ENCODE measurements at places on chromosomes 16 and 17.

DNA sequence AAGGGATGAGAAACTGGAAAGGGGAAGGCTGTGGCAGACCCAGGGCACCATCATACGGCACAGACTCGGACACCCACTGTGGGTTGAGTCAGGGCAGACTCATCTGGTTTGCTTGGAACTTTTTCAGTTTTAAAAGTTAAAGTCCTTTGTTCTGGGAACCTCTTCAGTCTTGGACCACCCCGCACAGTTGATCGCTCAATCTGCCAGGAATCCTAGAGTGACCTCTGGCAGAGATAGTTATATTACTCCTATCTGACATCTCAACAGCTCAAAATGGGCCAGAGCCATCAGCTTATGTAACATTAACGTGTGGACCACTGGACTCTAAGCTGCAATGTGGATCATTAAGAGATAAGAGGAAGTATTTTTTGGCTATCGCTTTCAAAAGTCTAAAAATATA is 164.3 kb downstream of the ABCA8 start:
- DNase-seq: no peak

- DNase-seq: no peak
Observed at GRCh38 chr17:60039847-60040442, 38.8 kb downstream of the HEATR6 start.

- peak; percentile 24 for DNase-seq
Observed at GRCh38 chr17:80263253-80264204, 2.9 kb downstream of the RNF213 start.

DNA sequence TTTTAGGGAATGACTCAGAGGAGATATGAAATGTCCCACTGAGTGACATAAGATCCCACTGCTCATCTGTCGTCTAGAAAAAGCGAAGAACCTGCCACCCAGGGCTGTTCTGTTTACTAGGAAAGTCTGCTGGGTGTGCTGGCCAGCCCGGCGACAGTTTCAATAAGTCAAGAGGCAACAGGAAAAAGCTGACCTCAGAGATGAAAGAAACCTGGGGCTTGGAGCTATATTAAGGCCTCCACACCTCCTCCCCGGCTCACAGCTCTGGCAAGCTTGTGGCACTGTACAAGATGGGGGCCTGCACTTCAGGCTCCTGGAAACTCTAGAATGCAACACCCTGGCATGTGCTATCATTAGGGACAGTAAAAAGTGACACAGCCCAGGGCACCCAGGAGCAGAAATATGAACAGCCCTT is 10.6 kb downstream of the ZFHX3 start:
- no peak for DNase-seq

DNA sequence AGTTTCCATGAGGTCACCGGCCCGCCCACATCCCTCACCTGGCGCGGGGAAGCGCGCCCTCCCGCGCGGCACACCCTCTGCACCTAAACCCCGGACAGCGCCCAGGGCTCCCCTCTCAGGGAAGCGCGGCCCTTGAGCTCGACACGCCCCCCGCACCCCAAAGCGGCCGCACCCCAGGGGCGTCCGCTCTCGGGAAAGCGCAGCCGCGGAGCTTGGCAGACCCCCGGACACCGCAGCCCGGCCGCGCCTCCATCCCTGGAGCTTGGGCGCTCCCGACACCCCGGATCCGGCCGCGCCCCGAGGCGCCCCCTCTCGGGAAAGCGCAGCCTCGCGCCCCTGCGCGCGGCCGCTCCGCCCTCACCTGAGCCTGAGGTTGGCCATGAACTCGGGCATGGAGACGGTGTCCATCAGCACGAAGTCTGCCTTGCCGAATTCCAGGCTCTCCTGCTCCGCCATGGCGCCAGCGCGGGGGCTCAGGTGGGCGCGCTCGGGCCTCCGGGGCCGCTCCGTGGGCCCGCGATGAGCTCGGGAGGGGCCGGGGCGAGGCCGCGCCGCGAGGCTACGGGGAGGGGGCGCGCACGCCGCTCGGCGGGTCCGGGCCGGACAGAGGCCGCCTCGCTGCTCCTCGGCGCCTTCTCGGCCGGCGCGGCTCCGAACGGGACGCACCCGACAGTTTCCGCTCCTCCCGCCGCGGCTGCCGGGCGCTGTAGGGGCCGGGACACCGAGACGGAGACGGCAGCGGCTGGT is at the start of gene MYO1D:
TSS of gene MYO1D (minus strand) at position 708 of the 747 bp plus-strand sequence. CDS start at position 456, 252 bp downstream.
- peak; percentile 52 for DNase-seq

DNA sequence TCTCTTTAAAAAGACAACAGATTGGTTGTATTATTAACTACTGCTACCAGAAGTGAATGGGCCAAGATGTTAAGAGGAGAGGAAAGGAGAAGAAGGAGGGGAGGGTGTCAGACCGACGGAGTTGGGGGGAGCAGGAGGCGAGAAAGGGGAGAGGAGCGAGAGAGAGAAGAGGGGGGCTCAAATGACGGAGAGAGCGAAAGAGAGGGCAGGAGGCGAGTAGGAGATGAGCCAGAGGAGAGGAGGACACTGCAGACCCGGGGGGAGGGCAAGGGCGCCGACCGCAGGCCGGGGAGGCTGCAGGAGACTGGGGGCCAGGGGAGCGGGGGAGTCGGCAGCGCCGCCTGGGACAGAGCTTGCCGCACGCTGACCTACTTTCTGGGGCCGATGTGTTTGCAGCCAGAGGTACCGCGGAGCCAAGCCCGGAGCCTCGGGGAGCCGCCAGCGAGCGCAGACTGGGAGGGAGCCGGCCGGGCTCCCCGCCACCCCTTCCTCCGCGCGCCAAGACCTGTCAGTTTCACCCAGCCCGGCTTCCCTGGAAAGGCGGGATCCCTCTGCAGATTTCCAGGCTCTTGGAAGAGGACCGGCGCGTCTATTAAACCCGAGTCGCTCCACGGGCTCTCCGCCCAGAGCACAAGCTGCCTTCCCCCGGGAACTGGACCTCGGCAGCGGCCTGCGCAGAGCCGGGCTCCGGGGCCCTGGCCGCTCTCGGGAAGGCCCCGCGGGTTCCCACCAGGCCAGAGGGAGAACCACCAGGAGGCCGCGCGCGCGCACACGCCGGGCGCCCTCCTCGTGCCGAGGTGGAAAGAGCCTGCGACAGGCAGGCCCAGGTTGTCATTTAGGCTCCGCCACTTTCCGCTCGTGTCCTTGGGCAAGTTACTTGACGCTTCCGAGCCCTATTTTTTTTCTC is 74.6 kb downstream of the CMC2 start:
- peak; percentile 31 for DNase-seq

DNA sequence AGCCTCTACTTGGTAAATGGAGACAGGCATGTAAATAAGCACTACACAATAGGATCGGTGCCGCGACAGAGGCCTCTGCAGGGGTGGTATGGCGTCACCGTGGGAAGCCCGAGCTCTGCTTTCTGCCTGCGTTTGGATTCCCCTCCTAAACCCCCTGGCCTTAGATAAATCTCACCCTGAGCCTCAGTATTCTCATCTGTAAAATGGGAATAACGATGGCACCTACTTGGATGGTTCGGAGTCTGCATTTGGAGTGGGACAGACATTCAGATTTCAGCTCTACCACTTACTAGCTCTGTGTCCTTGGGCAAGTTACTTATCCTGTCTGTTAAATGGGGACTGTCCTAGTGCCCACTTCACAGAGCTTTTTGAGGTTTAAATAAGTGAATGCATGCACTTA is 42.8 kb upstream of the TNRC6A start:
- DNase-seq: no peak

DNA sequence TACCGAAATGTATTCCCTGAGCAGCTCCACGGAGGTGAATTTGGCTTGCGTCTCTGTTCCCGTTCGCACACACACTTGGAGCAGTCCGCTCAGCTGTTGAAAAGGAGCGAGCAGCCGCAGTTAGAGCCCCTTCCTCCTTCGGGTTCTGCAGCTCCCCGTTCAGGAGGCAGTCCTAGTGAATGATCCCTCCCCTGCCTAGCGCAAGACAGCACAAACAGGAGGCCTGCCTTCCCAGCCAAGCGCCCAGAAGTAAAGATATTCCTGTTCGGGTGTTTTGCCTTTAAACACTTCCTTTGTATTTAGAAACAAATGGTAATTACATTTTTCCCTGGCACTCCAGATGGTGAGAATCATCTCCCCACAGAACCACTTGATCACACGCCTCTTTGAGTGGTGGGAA is 64.7 kb downstream of the ABCC12 start:
- no peak for DNase-seq

DNA sequence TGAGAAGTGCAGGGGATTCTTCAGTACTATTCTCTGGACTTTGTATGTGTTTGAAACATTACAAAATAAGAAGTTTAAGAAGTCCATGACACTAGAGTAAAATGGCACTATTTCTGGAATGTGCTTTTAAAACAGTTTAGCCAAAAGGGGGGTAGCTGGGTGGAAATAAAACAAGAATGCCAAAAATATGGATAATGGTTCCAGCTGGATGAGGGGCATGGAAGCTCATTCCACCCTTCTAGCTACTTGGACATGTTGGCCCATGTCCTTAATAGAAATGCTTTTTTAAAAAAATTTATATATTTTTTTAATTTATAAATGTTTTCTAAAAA is 13.1 kb downstream of the ZC3H7A start:
- no peak for DNase-seq

- no peak for DNase-seq
Observed at GRCh38 chr17:75614006-75614405, 19.2 kb upstream of the SMIM5 start.

GRCh38 chr16:17633181-17633951 is 162.6 kb upstream of the XYLT1 start:
- DNase-seq: no peak

DNA sequence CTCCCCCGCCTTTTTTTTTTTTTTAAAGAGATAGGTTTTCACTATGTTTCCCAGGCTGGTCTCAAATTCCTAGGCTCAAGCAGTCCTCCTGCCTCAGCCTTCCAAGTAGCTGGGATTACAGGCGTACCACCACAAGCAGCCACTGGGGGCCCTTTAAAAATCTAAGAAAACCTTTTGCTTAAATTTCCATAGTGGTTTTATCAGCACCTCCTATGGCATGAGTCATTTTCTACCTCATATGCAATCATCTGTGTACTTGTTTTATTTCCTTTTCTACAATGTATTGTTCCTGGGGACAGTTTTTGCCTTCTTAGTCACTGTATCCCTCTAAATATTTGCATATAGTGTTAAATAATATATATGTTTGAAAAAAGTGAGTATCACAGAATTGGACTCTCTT is 29.2 kb downstream of the GNA13 start:
- no peak for DNase-seq

DNA sequence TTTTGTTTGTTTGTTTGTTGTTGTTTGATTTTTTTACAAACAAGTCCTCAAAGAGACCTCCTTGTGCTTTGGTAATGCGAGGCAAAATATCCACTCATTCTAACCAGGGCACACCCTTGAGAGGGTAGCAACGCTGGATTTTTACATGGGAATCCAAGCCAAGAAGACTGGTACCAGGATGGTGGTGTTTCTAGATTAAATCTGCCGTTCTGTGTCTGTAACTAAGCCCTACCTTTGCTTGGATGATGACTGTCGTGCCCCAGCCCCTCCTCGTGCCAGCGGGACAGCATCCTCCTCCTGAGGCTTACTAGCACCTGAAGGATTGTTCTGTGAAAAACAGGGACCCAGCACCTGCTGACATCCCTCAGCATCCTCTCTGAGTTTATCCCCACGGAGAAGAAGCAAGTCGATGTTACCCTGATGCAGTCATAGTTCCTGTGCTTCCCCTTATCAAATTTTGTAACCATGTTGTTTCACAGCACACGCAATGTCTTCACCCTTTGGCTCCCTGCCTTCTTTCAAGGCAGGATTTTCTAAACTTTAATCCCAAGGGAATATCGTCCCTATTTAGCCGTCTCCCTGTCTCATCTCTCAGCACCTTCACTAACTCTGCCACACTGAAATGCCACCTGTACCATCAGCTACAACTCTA is 5.1 kb upstream of the HSBP1 start:
- DNase-seq: no peak

GRCh38 chr16:86030116-86030515 is 131.2 kb downstream of the IRF8 start:
- no peak for DNase-seq

DNA sequence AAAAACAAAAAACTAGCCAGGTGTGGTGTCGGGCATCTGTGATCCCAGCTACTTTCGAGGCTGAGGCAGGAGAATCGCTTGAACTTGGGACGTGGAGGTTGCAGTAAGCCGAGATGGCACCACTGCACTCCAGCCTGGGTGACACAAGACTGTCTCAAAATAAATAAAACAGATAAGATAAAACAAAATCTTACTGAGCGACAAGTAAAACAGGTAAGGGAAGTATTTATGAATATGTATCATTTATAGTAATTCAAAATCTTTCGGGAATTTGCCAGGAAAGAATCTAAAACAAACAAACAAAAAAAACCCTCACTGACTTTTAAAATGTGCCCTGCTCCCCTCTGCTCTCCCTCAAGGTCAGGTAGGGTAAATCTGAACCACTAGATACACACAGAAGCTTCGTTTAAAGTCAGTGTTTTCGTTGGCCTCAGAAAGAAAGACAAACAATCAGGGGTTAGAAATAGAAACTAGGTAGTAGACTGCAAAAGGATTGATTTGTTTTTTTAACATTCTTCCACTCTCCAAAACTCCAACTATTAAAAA is 2.1 kb downstream of the PRPSAP1 start:
- DNase-seq: no peak

- DNase-seq: no peak
Observed at GRCh38 chr17:6186998-6187397, 116.8 kb downstream of the WSCD1 start.

GRCh38 chr16:52825892-52826291 is 226.8 kb downstream of the CHD9NB start:
- DNase-seq: no peak

GRCh38 chr17:9672266-9672665 is 26.9 kb downstream of the USP43 start:
- no peak for DNase-seq

- no peak for DNase-seq
Observed at GRCh38 chr16:67783353-67783725, 23.0 kb downstream of the RANBP10 start.

GRCh38 chr17:1566505-1567199 is 4.1 kb upstream of the PITPNA start:
- no peak for DNase-seq

- peak; percentile 83 for DNase-seq
Observed at GRCh38 chr17:40307001-40307730, 1.8 kb upstream of the RARA start.

- DNase-seq: no peak
Observed at GRCh38 chr16:56697456-56698155, 15.3 kb downstream of the MT1X start.

DNA sequence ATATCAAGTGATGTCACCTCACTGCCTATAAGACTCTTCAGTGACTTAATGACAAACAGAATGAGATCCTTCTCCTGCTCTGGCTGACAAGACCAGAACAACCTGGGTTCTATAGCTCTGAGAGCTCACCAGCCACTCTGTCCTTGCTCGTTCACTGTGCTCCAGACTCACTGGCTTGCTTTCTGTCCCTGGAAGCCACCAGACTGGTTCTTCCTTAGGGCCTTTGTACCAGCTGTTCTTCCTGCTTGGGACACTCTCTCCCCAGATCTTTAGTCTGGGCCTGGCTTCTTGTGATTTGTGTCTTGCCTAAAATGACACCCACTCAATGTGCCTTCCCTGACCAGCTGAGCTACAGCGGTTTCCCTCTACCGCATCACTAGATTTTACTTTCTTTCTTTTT is 76.1 kb downstream of the FTO start:
- no peak for DNase-seq

GRCh38 chr16:81464279-81464678 is 19.7 kb downstream of the CMIP start:
- DNase-seq: no peak

- no peak for DNase-seq
Observed at GRCh38 chr16:24626256-24626655, 86.9 kb downstream of the RBBP6 start.

Data from NCI-H2081 (cell line).